Femur (tissue), 1 donor: ENCODE measurements at places on chromosomes 4 and X.

DNA sequence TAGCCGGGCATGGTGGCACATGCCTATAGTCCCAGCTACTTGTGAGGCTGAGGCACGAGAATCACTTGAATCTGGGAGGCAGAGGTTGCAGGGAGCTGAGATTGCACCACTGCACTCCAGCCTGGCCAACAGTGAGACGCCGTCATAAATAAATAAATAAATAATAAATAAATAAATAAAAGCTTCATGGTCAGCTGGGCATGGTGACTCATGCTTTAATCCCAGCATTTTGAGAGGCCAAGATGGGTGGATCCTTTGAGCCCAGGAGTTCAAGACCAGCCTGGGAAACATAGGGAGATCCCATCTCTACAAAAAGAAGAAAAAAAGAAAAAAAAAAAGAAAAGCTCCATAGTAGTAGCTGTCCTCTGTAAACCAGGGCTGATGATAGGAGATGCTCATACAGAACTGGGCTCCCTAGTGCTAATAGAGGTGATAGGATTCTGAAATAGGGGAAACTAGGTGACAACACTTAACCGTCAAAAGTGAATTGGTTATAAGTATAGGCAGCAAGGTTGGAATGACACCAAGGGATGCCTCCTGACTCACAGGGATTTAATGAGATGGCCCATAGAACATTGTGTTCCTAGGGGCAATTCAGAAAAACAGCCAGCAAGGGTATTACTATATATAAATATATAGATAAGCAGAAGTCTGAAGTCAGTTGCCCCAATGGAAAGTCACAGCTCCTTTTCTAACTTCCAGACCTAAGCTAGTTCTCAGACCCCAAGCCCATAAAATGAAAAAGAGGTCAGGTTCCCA, 41.8 kb upstream of the ARHGEF6 start:
- no peak for DNase-seq

DNA sequence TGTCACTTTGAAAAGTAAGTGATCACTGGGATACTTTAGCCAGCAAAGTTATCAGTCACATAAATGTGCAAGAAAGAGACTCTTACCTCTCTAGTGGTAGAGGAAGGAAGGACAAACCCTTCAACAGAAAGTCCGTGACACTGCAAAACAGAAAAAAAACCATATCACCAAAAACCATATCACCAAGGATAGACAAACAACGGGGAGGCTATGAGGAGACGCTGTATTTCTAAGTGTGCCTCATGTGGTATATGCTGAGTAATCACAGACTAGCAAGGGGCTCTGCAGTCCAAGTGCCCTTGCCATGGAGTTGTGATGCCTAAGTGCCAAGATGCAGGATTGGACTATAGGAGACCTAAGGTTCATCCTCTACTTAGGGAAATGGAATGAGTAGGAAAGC, 11.5 kb upstream of the HDAC8 start:
- DNase-seq, result no peak

- DNase-seq, result peak; percentile 86
Observed at GRCh38 chr4:104494822-104495559, at the start of gene CXXC4. Gene CXXC4, minus strand, starts transcription at chr4:104494894. Its CDS starts 3,092 bp downstream, at chr4:104491802.

DNA sequence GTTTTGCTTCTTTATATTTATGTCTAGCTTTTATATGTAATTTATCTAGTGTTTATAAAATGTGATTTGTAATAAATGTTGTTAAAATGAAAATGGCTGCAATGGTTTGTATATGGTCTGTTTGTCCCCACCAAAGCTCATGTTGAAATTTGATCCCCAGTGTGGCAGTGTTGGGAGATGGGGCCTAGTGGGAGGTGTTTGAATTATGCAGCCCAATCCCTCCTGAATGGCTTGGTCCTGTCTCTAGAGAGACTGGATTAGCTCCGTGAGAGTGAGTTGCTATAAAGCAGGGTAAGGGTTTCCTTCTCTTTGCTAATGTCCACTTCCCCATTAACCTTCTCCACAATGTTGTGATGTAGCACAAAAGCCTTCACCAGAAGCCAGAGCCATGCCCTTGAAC, 30.0 kb upstream of the JADE3 start:
- DNase-seq, result no peak

- DNase-seq, result no peak
Observed at GRCh38 chr4:152522245-152522644, 13.6 kb downstream of the FBXW7 start.

DNA sequence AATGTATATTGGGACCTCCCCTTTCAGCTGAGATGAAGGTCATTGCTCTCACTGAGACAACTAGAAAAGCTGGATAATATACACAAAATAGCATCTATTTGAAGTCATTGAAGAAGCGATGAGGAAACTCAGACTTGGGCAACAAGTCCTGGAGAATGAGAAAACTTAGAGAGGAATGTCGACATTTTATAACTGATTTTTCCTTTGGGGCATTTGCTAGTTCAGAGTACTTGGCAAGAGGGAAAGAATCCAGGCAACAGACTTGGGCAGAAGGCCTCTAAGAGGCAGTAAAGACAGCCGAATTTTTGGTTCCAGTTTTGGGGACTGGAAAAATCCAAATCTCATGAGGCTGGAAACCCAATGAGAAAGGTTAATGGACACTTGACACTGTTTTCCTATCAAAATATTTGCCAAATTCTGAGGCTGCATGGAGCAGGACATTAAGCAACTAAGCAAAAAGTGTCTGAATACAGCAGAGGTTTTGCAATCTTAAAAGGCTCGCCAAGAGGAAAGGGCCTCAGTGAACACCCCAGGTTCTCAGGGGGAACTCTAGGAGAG, 21.0 kb upstream of the ANXA5 start:
- DNase-seq, result no peak

GRCh38 chrX:135528254-135528653, 7.8 kb downstream of the INTS6L start:
- no peak for DNase-seq

- no peak for DNase-seq
Observed at GRCh38 chr4:59704616-59705015, 1495.5 kb upstream of the ADGRL3 start.

DNA sequence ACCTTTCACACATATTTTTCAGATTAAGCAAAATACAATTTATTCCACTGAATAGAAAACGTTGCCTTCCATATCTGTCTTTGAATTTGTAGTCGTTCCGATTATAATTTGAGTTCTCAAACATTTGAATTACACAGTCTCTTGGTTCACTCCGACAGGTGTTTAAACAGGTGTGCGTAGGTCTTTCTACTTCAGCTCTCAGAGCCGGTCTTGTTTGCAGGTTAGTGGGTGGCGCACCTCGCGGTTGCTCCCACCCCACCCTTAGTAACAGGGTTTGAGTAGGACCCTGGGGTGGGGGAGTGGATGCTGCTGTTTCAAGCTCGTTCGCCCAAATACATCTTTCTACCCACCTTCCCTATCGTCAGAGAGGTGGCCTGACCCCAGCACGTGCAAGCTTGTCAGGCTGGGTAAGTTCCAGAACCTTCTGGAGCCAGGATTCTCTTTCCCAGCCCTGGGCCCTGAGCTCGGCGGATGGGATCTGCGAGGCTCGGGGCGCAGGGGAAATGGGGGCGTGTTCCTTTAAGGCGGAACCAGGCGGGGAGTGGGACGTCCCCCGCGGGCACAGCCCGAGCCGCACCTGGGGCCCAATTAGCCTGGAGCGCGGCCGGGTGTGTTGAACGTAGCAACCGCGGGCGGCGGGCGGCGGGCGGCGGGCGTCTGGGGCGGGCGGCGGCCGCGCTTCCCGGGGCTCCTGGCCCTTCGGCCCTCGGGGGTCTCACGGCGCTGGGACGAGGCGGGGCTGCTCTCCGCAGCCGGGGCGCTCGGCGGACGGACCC, at the start of gene FAM149A:
FAM149A (plus strand) TSS at position 591 of the 776 bp plus-strand sequence.
- DNase-seq, result no peak
